ENCODE measurements at places on chromosomes 4 and X.

DNA sequence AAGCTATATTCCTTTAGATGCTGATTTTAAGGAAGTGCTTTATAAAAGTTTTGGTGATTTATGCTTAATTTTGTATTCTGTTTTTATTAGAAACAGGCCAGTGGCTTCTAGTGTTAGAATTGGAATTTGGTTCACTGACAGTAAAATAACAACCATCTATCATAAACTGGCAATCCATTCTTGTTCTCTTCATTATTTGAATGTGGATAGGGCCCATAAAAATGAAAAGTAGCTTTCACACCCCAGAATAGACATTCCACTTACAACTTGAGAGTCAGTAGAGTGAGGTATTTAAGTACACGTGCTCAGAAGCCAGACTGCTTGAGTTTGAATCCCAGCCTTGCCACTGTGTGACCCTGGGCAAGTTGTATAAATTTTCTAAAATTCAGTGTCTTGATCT is 232.4 kb upstream of the CTSO start:
- DNase-seq: no peak

DNA sequence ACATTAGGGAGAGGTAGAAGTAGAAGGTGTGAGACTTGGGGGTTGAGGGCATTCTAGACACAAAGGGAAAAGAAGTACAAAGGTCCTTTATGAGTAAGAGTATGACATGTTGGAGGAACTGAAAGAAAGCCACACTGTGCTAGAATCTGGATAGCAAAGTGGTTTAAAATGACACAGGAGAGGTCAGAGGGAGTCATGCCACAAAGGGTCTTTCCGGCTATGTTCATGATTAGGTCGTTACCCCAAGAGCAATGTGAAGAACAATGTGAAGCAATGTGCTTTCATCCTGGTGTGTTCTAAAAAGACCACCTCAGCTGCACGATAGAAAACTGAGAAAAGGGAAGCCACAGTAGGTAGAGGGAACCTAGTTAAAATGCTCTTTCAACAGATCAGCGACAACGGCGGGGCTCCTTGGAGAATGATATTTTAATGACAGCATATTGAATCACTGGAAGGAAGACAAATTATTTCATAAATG is 29.2 kb downstream of the SMIM14 start:
- DNase-seq: no peak

DNA sequence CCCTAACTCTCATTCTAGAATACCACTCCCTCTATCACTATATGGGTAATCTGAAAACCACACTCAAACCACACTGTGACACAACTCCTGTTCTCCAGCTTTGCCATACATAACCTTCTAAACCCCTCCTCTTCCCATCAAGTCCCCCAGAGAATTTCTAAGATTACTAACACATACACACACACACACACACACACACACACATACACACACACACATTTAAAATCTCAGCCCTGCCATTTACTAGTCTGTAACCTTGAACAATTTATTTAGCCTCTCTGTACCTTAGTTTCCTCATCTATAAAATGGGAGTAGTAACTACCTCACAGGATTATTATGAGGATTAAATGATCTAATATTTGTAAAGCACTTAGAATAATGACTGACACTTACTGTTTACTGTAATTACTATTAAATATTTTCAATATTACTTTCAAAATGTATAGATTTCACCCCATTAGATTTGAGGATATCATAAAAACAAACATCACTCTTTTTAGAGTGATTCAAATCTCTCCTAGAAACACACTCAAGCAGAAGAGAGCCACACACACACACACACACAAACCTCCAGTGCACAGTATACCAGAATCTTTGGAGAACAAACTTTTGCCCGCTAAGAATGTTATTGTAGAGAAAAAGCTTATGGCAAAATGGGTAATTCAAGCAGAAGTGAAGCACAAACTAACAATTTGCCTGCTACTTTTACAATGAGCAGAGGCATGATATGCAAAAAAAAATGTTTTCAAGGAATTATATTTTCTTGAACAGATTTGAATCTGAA is 3.8 kb downstream of the ANKRD50 start:
- DNase-seq: no peak

DNA sequence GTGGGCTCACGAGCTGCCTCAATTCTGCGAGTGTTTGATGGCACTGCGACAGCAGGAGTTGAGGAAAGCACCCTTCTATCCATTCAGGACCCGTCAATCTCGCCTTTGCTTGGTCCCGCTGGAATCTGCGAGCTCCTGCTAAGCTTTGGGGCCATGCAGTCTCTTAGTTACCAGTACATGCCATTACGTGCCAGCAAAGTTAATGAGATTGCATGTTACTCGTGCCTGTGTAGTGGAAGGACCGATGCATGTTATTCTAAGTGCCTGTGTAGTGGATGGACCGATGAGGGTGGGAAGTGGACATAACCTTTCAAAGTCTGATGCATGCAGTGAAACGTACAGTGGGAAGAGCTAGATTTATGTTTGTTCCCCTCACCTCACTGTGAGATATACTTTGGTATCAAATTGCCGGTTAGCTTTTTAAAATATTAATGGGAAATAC is 569 bp downstream of the RPS3A start:
- no peak for DNase-seq

- DNase-seq: no peak
These were observed 86.3 kb downstream of the HPGD start for GRCh38 chr4:174435974-174436373.

- DNase-seq: no peak
These were observed 121.3 kb downstream of the PRKX start for GRCh38 chrX:3592184-3592583.

DNA sequence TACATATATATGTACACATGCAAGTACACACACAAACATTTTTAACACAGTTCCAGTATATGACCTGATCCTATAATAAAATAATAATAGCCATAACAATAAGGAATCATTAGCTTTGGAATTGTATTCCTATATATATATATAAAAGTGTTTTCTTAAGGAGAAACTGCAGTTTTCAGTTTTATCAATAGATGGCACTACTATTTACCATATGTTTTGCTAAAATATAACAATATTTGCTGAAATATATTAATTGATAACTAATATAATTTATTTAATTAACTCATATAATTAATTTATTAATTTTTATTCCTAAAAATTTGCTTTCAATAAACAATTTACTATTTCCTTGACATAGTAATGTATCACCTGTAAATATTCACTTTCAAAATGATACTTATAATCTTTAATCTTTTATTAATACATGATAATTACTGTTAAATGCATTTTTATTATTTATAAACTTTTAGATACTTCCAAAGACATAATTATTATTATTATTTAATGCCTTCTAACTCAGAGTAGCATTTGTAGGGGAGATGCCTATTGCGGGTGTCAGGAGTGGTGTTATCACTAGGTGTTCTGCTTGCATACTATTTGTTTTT is 599.5 kb downstream of the FSTL5 start:
- DNase-seq: no peak

DNA sequence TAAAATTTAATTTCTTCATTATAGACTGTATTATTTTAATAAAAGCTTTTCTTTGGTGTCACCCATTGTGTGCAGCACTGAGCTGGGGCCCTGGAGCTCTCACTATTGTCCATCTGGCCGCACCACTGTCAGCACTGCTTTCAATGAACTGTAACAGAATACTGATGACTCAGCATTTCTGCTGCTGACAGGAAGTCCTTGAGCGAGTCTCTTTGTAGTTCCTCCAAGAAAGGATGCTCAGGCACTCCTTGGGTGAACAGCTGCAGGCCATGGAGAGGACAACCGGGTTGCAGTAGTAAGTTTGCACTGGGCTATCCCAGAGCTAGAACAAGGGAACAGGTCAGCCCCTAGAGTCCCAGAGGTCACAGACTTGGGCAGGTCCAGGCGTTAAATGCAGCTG is 81.6 kb downstream of the SORBS2 start:
- DNase-seq: no peak

- no peak for DNase-seq
These were observed 48.0 kb downstream of the PHKA2 start for GRCh38 chrX:18935893-18936292.

GRCh38 chrX:104668550-104668949 is 102.6 kb downstream of the IL1RAPL2 start:
- no peak for DNase-seq

DNA sequence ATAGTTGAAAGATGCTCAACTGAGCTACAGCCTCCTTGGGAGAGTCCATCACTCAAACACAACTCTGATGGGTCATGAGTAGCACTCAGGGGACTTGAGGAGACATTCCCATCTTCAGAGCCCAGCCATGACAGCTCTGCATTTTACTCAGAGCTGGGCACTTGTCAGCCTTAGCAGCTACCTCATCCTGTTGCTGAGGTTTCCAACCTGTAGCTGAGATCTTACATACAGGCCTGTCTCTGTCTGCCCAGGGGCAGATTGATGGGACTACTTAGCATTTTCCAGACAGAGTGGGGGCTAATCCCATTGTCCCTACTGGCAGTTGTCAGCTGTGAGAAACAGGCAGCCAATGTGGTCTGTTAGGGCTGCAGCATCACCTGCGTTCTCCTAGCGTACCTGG is 3.5 kb downstream of the FHDC1 start:
- no peak for DNase-seq

GRCh38 chr4:74123065-74123728 is 24.2 kb upstream of the CXCL2 start:
- no peak for DNase-seq

- DNase-seq: no peak
These were observed 17.5 kb downstream of the IL13RA2 start for GRCh38 chrX:114999906-115000305.

GRCh38 chr4:12472087-12472486 is 1012.1 kb downstream of the RAB28 start:
- no peak for DNase-seq

DNA sequence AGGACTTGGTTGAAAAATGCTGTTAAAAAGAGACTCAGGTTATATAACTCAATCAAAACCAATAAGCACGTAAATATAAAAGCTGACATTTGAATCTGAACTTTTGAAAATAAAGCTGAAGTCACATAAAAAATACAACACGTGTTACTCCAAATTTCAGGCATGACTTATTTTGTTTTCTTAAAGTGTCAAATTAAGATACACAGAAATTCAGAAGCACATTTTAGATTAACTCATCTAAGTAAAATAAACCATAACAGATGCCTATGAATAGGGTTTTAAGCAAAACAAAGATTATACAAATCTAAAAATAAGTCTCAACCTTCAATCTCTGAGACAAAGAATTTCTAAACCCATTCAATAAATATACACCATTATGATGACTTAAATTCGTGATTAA is 124.8 kb downstream of the ANTXR2 start:
- DNase-seq: no peak

GRCh38 chrX:53153581-53153980 is 59.6 kb downstream of the KANTR start:
- DNase-seq: no peak

GRCh38 chr4:8103421-8104390 is 54.9 kb downstream of the ABLIM2 start:
- no peak for DNase-seq

DNA sequence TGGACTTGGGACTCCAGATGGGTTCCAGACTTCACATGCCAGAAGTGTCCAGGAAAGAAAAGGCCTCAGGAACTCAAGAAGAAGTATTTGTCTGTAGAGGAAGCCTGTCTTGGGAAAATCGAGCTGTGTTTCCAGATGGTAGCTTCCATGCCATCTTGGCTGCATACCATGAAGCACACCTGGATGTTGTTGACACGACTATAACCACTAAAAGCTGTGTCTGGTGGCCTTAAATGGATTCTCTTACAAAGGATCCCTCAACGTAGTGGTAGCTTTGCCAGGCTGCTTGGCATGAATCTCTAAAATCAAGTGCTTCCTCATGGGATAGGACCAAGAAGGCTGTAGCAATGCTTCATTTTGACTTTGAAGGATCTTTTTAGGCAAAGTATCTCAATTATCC is 313.4 kb upstream of the BOD1L1 start:
- no peak for DNase-seq

- DNase-seq: no peak
These were observed 15.8 kb upstream of the LDB2 start for GRCh38 chr4:16914208-16914607.

DNA sequence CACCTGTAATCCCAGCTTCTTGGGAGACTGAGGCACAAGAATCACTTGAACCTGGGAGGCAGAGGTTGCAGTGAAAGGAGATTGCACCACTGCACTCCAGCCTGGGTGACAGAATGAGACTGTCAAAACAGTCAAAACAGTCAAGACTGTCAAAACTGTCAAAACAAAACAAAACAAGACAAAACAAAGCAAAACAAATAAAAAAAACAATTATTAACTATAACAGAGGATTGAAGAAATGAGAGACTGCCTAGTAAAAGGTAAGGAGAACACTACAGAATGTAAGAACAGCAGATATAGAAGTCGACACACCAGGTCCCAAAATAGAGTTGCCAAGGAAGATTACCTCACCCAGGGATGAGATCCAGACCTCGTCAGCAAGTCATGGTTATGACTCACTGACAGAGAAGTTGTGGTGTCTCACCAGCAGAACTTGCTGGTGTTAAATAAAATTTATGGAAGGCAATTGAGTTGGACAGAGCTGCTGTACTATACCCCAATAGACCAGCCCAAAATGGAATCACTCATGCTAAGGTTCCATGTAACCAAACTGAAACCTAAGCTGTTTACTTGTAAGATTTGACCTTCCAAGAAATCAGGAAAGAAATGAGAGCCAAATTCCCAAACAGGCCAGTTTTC is 32.1 kb upstream of the GK start:
- no peak for DNase-seq

DNA sequence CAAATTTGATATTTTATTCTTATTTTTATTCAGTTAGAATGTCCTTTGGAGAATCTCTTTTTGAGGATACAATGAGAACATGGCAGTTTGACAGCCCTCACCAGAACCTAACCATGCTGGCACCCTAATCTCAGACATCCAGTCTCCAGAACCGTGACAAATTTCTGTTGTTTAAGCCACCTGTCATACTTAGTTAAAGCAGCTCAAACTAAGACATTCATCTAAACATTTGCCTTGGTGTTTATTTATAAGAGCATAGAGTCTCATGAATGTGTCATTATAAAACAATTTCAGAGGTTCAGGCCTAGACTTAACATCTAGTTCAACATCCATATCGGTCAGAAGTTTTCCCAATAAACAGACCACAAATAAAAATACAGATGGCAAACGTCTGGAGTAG is 125.1 kb upstream of the FUNDC1 start:
- no peak for DNase-seq
